ENCODE measurements at places on chromosomes 2 and 18.

DNA sequence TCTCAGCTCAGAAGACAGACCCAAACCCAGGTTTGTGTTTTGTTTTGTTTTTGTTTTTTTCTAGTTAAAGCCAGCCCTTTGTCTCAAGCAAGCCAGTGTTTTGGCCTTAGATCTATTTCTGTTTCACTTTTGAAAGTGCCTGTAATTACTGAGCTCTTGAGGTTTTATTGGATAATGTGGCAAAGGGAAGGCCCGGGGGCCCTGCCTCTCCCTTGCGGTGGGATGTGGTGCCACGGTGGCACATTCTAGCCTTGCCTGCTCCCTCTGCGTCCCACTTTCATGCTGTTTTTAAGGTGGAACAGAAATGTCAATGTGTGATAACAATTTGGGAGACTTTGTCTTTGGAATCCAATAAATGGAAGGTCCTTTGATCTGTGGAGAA, 2.5 kb downstream of the HPCAL1 start:
- DNase-seq, result peak; percentile 62

DNA sequence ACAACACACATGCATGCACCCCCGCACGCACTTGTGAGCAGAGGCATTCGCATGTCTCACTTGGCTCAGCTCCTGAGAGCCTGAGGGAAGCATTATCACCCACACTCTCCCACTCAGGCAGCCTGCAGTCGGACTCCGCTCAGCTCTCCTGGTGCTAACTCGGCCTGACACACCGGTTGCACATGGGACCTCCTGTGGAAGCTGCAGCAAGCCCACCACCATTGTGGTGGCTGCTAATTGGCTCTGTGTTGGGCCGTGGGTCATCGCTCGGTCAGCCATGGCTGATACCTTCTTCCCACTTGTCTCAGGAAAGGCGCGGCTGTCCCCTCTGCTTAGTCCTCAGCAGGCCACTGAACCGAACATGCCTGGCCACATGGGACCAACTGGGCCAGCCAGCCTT, 13.7 kb upstream of the TEX261 start:
- DNase-seq, result no peak

- DNase-seq, result no peak
Measured at GRCh38 chr2:45299361-45299760, 290.1 kb upstream of the SIX2 start.

GRCh38 chr2:72991439-72991725, 74.1 kb downstream of the EMX1 start:
- no peak for DNase-seq

DNA sequence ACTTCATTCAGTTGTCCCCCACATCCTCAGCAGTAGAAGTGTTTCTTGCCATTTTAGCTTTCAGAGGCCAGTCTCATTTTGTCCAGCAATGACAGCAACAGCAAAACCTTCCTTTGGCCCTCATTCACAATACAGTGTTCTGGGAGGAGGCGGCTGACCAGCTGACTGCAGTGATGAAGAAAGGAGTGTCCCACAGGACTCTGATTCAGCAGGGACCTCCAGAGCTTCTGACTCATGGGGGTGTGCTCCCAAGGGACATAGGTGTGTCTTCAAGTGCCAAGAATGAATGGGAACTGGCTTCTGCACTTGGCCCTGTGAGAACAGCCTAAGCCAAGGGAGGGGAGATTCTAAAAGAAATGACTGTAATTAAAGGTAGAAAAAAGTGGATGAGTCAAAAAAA, 147.0 kb upstream of the PELI1 start:
- DNase-seq, result peak; percentile 29

- DNase-seq, result no peak
Measured at GRCh38 chr18:59029663-59030429, 109.8 kb upstream of the SEC11C start.

- DNase-seq, result no peak
Measured at GRCh38 chr2:46150445-46150955, 146.7 kb upstream of the EPAS1 start.

- DNase-seq, result peak; percentile 60
Measured at GRCh38 chr18:58257461-58257860, 213.4 kb downstream of the NEDD4L start.

DNA sequence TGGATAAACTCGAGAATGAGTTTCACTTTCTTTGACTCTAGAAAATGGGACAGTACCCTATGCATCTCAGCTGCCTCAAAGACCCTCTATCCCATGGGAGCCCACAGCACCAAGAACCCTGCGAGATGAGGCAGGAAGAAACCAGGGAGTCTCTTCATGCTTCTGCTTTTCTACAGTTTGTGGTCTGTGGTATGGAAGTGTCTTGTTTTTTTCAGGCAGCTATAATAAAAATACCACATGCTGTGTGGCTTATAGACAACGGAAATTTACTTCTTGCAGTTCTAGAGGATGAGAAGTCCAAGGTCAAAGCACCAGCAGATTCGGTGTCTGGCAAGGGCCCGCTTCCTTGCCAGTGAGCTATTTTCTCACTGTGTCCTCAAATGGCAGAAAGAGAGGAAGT, 257.9 kb downstream of the SUCLG1 start:
- no peak for DNase-seq

- peak; percentile 22 for DNase-seq
Measured at GRCh38 chr2:152466980-152467676, 132.2 kb downstream of the FMNL2 start.

GRCh38 chr2:197196541-197197180, 113.9 kb downstream of the ANKRD44 start:
- no peak for DNase-seq

DNA sequence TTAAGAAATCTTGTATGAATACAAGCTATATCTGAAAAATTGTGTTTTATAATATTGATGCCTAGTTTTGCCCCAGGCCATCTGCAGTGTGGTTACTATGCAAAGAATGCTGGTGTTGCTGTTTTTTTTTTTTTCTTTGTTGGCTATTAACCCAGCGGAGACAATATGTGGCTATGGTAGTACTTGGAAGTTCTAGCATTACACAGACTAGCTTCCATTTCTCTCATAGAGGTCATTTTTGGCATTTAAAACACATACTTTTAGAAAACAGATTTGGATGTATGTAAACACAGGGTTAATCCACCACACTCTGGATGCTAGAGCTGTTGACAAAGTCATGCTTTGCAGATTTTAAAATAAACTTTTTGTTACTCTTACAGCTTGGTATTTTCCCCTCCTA, 209.8 kb downstream of the NEDD4L start:
- DNase-seq, result no peak

DNA sequence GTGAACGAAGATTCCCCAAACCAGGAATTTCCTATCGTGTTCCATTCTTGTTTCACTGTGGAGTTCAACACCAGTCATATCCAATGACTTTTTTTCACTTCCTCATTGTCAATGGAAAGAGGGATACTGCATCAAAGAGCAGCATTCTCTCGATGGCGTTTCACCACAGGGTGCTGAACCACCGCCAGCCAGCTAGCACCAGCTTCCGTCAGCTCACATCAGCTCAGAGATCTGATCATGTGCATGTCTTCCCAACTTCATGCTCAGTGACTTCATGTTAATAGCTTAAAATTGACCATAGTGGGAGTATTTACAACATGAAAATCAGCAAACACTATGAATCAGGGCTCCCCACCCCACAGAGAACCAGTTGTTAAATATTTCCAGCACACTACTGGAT, 359.9 kb downstream of the TNS1 start:
- no peak for DNase-seq

GRCh38 chr2:19843992-19844515, 57.7 kb downstream of the TTC32 start:
- no peak for DNase-seq

- DNase-seq, result no peak
Measured at GRCh38 chr18:50409236-50409635, 34.4 kb downstream of the SKA1 start.

- peak; percentile 91 for DNase-seq
Measured at GRCh38 chr2:26968001-26968400, 2.4 kb upstream of the MAPRE3 start.

DNA sequence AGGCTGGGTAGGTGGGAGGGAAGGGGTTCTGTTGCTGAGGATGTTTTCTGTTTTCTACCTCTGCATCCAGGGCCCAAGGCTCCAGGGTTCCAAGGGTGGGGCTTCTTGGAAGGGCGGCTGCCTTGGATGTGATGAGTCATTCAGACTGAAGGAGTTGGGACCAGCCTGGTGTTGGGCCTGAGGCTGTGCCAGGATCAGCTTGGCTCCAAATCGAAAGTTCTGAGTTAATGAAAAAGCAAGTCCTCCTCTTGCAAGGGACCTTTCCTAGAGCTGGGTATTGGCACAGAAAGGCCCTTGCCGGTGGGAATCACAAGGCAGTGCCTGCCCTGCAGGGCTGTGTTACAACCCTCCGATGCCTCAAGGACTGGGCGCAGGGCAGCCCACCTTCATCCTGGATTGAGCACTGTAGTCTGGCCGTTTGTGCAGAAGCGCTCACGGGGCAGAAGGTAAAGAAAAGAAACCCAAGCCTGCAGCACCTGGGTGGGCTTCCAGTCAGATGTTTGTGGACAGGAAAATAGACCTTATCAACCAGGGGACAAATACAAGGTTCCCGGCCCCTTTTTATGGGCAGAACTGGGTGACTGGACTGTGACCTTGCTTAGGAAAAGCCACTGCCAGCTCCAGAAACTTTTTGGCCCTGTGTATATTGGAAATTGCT, 52.5 kb upstream of the MCFD2 start:
- peak; percentile 82 for DNase-seq

DNA sequence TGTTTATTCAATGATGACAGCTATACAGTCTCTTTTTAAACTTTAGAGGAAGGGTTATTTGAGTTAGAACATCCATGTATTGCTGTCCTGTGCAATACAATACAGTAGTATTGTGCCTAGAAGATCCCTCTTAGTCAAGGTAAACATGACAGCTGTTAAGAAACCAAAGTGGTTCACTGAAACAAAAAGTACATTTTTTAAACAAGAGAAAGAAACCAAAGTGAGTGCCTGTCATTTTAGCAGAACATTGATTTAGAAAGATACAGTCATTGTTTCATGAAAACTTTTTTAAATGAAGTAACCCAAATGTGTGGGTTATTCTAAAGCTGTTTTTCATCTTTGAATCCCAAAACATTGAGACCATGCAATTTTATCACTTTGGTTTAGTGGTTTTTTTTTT, 15.5 kb downstream of the ITPRID2 start:
- no peak for DNase-seq

DNA sequence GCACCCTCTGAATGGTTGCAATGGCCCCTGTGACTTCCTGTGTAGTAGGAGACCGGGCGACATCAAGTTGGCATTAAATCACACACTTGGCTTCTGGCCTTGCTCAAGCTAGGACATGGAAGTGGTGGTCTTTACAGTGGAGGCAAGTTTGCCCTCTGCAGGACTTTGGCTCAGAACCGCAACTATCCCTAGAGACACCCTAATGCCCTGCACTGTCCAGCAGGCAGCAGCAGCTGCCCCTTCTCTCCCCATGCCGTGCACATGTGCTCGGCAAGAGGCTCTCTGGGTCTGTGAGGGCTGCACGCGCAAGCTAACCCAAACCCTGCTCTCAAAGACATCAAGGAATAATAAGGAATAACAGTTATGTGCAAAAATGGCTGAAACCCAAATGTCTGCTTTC, 106.5 kb downstream of the COL6A3 start:
- no peak for DNase-seq

DNA sequence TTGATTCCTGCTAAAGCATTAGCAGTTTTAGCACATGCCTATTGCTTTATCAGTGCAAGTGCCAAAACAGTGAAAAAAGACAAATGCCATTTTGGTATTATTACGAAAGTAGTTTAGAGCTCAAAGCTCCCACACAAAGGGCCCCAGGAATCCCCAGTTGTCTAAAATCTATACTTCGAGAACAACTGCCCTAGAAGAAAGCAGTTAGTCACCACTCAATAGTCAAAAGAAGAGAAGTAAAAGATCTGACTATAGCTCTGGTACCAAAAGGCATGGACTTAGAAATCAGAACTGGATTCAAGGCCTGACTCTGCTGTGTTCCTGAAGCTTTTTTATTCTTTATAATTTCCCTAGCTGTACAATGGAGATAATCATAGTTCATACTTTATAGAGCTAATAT, 21.8 kb downstream of the SCN3A start:
- no peak for DNase-seq

DNA sequence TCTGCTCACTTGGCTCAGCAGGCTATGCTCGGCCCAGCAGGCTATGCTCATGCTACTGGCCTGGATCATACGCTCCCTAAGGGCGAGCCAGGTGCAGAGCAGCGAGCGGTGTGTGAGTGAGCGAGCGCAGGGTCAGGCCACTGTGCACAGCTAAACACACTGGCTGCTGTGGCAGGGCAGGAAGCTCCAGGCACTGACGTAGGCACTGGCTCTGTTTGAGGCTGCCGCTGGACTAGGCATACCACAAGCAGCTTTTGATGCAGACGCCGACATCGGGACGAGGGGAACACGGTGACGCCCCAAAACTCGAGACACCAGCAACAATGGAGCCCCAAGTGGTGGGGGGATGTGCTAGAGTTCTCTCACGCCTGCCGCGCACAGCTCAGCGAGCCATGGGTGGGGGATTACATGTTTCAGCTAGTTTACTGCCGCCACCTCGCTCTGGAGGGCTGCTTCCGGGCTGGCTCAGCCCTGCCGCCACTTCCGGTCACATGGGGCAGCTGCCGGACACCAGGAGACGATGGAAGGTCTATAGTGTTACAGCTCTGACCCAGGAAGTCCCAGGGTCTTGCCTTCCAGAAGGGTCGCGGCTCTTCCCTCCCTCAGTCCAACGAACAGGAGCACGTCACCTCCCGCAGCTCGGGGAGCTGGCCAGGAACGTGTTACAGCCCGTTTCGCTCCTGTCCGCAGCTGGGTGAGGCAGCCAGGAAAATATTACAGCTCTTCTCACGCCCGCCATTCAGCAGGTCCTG, 1176.9 kb upstream of the LRRTM1 start:
- DNase-seq, result no peak

GRCh38 chr2:190031969-190032618, 30.4 kb downstream of the MSTN start:
- no peak for DNase-seq

DNA sequence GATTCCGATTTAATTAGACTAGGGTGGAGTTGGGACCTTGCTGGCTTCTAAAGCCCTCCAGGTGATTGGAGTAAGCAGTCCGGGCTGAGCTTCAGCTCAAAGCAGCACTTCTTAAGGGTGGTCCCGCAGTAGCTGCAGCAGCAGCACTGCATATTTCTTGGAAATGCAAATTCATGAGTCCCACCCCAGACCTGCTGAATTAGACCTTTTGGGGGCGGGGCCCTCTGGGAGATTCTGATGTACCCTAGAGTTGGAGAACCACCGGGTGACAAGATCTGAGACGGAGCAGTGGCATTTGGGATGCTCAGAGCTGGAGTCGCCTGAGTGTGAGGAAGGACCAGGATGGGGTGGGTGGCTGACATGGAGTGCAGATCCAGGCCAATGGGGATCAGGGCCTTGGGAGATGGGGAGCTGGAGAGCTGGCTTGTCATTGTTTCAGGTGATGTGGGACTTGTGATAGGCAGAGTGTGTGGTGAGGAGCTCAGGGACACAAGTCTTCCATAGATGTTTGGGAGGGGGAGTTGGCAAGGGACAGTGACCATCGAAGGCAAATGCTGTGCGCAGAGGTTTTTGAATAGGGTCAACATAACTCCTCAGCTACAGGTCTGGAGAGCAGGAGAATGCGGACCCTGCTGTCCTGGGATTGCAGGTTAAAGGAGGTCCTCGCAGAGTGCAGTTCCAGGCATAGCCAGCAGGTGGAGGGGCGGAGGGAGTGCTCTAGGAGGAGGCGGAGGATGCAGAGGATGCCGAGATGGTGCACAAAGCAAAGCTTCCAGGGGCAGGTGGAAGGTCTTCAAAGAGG, 130.9 kb upstream of the RAB12 start:
- no peak for DNase-seq

Measured in RCC 7860 (cell line).